ENCODE measurements at places on chromosomes 11 and 22.

DNA sequence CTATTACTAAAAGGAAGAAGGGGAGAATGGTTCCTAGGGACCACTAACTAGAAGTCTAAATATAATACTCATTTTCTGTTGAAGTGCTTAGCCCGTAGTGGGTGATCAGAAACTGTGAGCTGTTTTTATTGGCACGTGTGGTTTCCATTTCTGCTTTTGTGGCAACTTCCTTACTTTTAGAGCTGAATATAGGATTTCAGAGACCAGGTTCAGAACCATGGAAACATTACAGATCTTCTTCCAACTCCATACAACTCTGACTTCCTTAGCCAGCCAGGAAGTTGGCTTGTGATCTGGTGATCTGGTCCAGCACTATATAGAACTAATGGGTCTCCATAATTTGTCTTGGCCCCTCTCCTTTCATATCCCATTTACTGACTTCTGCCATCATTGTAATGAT, 2.6 kb upstream of the ME3 start:
- DNase-seq: no peak

- DNase-seq: no peak
These were observed 71.4 kb downstream of the SLC1A2 start for GRCh38 chr11:35347921-35348331.

GRCh38 chr11:101880222-101880621, 34.6 kb upstream of the CEP126 start:
- no peak for DNase-seq

DNA sequence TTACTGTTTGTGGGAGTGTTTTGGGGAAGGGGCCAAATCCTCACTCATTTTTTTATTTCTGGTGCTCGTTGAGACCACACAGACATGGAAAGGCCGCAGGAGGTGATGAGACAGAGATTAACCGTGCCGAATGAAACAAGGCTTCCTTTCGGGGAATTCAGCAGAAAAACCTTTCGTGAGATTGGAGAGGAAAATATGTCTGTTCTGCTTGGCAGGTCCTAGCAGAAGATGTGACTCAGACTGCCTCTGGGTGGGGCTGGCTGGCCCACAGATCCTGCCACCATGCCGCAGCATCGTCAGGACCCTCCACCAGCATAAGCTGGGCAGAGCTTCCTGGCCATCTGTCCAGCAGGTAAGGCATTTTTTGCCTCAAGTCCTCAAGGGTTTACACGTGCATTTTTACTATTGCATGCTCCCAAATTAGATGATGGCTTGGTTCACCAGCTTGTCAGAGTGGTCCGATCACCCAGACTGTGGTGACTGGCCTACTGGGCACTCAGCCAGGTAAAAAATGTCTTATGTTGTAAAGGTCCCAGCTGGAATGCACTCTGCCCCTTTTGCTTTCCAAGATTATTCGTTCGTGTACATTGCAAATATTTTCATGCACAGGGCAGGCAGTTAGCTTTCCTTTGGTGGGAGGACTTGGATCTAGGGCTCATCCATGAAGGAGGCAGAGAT, 1.5 kb downstream of the DDB2 start:
- peak; percentile 58 for DNase-seq

DNA sequence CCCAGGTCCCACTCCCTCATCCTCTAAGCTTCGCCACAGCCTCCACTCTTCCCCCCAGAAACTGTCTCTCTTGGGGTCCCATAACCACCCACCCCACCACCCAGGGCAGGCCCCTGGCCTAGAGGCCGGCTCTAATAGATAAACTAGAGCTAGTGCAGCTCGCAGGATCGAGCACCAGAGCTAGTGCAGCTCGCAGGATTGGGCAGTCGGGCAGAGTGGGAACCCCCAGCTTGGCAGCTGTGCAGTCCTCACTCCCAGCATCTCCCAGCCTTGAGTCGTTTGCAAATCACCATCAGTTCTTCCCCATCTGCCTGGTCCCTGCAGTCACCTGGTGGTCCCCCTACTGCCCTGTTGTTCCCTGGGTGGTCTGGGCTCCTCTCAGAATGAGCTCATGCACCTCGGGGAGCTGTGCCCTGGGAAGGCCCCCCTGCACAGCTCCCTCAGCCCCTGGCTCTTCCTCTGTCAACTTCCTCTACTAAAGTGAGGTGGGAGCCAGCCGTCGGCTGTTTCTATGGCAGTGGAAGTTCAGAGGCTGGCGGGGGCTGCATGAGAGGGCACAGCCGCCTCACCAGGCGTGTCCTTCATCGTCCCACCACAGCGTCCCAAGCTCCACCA, 15.5 kb upstream of the SHANK2 start:
- no peak for DNase-seq

DNA sequence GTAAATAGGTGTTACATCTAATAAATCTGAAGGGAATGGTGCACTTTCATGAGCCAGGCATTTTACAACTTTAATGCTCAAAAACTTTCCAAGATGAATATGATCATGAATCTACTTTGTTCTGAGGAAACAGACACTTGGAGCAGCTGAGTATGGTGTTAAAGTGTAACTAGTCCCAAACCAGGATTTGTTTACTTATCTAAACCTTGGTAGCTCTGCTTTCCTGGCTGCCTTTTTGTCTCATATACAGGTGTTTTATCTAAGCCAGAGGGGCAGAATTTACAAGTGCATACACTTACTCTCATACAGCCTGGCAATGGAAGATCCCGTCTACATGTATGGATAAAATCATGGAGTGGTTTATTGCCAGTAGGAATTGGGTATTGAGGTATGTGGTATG, 171.5 kb downstream of the FAT3 start:
- DNase-seq: no peak
